Fibroblast of skin of abdomen (primary cell): ENCODE measurements at places on chromosomes 11 and 22.

DNA sequence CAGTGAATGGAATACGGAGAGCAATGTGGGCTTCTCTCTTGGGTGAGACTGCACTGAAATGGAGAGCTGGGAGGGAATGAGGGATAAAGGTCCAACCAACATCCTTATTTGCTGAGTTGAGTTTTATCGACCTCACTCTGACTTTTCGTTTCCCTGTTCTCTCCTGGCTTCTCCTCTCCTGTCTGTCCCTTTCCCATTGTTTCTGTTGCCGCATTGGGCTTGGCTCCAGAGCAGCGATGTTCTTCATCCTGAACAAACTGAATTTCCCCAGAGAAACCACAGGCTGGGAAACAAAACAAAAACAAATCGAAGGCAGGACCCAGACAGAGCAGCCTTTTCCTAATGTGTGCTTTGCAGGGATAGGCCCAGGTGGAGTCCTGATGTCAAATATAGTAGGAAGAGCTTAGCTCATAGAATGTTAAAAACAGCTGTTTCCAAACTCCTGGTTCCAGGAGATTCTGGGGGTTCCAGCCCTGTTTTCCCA, 30.0 kb downstream of the MOV10L1 start:
- no peak for DNase-seq

- DNase-seq: no peak
These were observed 125.3 kb downstream of the APOL5 start for GRCh38 chr22:35842954-35843353.

DNA sequence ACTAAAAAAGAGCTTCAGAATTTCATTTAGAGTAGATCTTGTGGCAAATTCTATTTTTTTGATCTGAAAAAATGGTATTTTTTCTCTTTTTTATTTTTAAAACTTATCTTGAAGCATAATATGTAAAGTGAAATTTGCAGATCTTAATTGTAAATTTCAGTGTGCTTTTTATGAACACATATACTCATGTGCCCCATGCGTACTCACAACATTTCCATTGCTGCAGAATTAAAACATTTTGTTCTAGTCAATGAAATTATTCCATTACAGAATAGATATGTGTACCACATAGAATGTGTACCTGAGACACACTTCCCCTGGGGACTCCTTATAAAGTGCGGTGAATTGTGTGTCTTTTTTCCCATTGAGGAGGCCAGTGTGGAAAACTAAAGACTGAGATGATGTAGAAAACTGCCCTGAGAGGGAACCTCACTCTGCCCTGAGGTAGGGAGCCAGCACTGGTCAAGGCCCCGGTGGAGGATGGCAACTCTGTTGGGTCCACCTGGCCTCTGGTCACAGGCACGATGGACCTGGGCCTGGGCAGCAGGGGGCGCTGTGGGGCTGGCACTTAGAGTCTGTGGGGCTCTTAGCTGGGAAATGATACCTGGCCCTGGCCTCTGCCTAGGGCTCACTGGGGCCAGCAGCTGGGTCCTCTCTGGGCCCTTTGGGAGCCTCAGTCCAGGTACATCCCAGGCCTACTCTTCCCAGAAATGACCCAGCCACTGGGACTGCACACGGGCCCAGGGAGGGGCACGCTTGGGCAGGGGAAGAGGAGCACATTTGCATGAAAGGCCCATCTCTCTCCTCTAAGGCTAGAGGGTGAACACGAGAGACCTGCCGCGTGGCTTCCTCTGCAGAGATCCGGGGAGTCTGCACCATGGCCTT, 77.9 kb upstream of the TOP3B start:
- no peak for DNase-seq

- peak; percentile 47 for DNase-seq
These were observed 27.1 kb downstream of the C11orf96 start for GRCh38 chr11:43969543-43969942.

DNA sequence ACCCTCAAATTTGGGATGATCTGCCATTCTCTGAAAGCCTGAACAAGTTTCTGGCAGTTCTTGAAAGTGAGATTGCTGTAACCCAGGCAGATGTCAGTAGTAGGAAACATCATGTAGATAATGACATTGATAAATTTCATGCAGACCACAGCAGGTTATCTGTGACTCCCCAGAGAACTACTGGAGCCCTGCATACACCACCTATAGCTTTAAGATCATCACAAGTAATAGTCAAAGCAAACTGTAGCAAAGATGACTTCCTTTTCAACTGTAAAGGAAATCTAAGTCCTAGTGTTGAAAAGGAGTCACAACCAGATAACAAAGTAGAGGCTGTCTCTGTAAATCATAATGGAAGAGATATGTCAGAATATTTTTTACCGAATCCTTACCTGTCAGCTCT, 31.0 kb downstream of the DDIAS start:
- DNase-seq: no peak

DNA sequence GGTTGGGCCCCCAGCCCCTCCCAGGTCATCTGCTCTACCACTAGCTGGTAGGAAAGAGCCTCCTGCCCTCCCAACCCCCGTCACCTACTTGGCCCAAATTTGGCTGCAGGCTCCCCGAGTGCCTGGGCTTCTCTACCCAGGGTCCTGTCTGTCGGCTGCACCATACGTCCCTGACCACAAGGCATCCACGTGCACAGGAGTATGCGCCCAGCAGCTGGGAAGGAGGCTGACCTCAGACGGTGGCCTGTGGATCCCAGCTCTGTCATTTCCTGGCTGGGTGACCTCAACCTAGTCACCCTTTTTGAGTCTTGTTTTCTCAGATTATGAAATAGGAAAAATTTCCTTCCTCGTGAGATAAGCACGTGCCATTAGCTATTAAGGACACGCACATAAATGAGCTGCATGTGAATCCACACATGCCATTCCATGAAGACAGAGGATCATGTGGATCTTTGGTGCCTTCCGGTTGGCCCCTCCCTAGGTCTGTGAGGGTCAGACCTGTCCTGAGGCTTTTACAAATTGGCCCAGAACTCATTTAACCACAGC, 13.7 kb downstream of the CYB561A3 start:
- no peak for DNase-seq

GRCh38 chr11:11427140-11427539, 74.1 kb upstream of the CSNK2A3 start:
- no peak for DNase-seq

DNA sequence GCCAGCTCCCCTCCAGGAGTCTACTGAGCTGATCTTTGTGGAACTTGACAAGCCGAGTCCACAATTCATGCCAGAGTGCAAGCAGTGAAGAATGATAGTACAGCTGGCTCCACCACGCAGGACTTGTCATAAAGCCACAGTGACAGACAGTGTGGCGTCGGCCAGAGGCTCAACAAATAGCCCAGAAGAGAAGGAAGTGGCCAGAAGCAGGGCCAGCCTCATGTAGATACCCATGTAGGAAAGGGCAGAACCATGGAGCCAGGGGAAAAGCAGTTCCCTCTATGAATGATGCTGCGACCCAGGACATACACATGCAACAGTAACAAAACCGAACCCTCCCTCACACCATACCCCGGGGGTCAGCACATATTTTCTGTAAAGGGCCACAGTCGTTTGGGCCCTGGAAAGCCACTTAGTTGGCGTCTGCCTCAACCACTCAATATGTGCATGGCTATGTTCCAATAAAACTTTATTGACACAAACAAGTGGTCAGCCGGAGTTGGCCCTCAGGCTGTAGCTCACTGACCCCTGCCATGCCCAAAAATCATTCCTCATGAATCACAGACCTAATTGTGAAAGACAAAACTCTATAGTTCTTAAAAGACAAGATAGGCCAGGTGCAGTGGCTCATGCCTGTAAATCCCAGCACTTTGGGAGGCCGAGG, 161.4 kb downstream of the BRD1 start:
- no peak for DNase-seq

GRCh38 chr11:27694992-27695391, 5.3 kb downstream of the BDNF start:
- DNase-seq: peak; percentile 28

GRCh38 chr11:72789493-72790131, 4.2 kb downstream of the STARD10 start:
- DNase-seq: peak; percentile 90

DNA sequence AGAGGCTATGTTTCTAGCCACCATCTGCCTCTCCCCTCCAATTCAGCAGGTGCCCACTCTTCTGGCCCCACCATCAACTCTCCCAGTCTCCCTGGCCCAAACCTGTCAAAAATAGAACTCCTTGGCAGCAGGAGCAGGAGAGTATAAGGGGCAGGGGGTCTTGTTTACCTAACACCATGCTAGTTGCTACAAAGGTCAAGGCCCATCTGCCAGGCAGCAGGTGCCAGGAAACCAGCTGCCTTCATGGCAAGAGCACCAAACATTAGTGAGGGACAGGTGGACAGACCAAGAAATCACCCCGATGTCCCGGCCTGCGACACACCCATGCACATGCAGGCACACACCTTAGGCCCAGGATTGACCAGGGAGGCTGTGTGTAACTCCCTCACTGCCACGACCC, 387.9 kb downstream of the BUD13 start:
- no peak for DNase-seq

- no peak for DNase-seq
These were observed 4.9 kb downstream of the SLCO2B1 start for GRCh38 chr11:75155570-75156422.

DNA sequence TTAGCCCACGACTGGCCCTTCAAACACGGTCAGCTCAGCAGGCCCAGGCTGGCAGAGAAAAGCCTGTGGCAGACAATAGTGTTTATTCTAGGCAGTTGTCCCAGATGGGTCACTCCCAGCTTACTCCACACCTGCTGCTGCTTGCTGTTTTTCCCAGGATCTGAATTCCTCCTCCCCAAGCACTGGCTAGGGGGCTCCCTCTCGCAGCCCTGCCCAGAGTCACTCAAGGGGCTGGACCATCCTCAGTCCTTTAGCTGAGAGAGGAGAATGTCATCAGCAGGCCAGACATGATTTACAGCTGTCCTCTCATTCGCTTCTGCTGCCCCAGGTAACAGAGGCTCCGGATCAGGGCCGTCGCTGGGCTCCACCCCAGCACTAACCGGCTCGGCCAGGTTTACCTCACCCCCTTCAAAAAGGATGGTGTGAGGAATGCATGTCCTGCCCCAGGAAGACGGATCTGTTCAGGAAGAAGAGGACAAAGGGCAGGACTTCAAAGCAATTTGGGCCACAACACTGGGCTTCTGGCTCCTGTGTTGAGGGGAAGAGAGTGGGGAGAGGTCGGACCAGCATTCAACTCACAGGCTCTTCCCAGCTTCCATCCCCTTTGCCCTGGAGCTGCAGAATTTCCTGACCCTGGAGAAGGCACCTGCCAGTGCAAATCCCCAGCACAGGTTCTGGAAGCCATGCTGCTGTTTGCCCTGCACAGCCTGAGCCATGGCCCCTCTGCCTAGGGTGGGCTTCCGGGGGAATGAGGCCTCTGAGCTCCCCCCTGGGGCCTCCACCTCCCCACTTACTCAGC, 59.7 kb upstream of the BARX2 start:
- DNase-seq: no peak

GRCh38 chr22:33470456-33470855, 412.3 kb upstream of the SYN3 start:
- no peak for DNase-seq

- DNase-seq: peak; percentile 31
These were observed 635 bp downstream of the SCARF2 start for GRCh38 chr22:20436768-20437612.

DNA sequence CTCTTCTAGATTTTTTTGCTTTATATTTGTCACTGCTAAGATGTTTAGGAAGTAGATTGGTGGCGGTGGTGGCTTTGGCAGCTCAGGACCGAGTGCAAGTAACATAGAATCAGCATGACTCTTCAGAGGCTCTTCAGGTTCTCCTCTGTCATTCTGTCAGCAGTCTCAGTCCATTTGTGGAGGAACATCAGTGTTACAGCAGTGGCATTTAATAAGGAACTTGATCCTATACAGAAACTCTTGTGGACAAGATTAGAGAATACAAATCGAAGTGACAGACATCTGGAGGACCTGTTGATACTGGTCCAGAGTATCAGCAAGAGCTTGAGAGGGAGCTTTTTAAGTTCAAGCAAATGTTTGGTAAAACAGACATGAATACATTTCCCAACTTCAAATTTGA, 82.2 kb upstream of the GNAZ start:
- DNase-seq: no peak

- DNase-seq: no peak
These were observed 2.3 kb downstream of the FRMD8 start for GRCh38 chr11:65388731-65389130.

DNA sequence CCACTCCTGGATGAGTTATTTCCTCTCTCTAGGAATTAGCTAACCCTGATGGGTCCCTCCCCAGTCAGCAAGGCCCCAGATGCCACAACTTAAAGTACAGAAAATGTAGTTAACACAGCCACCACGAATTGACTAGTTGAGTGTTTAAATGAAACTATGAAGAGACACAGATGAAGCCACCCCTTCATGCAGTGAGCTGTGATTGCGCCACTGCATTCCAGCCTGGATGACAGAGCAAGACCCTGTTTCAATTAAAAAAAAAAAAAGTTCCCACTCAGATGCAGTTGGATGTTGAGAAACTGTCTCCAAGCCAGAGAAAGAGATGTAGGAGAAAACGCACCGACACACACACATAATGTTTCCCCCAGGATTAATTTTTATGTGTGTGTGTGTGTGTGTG, 53.3 kb downstream of the SCN3B start:
- DNase-seq: peak; percentile 85

DNA sequence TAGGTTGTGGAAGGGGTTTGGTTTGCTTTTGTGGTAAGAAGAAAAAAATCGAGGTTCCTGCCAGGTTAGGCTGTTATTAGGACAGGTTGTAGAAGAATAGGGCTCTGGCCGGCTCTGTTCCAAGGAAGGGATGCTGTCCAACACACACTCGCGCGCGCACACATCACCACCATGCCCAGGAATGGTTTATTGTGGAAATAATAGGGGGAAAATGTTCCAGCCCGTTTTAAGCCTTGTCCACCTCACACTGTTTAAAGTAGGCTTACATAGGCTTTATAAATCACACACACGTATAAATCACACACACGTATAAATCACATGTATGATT, 1.2 kb upstream of the ARHGAP20 start:
- DNase-seq: no peak

- DNase-seq: no peak
These were observed 29.5 kb upstream of the TESMIN start for GRCh38 chr11:68780829-68781228.

DNA sequence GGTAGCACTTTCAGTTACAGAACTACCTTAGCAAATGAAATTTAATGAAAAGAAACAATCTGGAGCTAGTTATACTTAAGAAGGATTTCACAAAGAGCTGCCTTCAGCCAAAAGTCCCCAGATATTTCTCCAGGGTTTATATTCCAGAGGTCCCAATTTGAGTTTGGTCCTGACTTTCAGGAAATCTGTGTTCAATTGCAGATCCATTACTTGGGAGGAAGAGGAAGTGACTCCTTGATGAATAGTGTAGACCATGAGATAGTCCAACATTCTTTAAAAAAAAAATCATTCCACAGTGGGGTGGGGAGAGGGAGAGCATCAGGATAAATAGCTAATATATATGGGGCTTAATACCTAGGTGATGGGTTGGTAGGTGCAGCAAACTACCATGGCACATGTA, 117.6 kb upstream of the ARHGAP20 start:
- peak; percentile 28 for DNase-seq

DNA sequence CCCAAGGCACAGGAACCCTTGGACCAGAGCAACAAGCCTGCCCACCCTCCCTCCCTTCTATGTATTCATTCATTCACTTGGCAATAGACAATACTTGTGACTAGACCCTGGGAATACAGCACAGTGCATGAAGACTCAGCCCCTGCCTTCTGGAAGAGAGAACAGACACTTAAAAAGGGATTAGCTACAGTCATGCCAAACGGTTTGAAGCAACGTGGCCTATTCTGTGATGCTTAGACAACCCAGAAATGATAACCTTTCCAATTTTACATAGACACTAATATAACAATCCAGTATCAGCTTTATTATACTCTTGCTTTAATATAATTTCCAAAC, 52.6 kb downstream of the KREMEN1 start:
- no peak for DNase-seq
